GM03348 (cell line): ENCODE measurements at places on chromosomes 1 and 21.

DNA sequence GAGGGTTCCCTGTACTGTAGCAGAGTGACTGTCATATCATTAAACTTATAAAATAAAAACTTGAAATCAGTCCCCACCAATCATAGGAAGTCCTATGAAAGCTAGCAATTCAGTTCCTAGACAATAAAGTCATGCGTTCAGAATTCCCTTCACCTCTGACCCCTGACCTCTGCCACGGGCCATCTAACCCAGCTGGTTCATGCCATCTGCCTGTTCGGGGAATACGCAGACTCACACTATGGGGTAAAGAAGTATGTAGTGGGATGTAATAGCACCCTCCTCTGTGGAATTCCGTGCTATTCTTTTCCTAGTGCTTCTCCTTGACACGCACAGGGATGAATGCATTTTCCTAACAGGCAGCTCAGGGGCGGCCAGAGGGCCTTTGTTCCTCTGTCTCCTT lies 2.1 kb downstream of the GSTM4 start:
- no peak for DNase-seq

DNA sequence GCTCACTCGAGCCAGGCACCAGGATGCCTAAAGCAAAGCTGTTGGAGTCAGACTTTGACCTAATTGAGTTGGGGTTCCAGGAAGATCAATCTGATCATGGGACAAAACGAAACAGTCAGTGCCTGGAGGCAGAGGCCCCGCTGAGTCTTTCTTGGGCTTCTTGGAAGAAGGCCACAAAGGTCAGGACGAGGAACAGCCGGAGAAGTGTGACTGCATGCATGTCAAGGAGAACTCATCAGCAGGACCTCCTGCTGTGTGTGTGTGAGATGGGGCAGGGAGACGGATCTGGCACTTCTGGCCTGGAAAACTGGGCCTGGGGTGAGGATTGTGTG lies 190.8 kb downstream of the CAMTA1 start:
- DNase-seq = no peak

GRCh38 chr1:31869449-31869848 lies 53.6 kb upstream of the SPOCD1 start:
- DNase-seq = no peak

DNA sequence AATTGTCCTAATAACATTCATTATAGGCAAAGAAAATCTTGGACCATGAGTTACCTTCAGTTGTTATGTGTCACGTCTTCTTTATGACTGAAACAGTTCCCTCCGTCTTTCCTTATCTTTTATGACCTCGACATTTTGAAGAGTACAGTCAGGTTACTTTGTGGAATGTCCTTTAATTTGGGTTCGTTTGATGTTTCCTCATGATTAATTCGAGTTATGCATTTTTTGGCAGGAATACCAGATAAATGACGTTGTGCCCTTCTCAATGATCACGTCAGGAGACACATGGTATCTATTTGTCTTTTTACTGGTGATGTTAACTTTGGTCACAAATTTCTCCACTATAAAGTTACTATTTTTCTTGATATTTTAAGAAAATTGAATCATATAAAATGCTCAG lies 17.3 kb upstream of the KLF17 start:
- no peak for DNase-seq

DNA sequence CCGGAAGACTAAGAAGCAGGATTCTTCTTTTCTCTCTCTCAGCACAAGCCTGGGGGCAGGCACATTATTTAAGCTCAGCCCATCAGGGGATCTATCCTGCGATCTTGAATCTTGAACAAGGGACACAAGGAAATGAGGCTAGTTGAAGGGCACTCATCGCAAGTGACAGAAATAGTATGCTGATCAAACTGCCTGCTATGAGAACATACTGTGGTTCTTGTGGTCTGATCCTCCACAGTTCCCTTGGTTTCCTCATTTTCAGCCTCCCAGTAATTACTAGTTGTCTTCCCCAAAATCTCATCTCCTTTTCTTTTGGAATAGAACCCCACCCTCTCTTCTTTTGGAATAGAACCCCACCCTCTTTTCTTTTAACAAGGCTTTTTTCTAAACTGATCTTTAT lies 6.5 kb downstream of the ANKRD45 start:
- no peak for DNase-seq

DNA sequence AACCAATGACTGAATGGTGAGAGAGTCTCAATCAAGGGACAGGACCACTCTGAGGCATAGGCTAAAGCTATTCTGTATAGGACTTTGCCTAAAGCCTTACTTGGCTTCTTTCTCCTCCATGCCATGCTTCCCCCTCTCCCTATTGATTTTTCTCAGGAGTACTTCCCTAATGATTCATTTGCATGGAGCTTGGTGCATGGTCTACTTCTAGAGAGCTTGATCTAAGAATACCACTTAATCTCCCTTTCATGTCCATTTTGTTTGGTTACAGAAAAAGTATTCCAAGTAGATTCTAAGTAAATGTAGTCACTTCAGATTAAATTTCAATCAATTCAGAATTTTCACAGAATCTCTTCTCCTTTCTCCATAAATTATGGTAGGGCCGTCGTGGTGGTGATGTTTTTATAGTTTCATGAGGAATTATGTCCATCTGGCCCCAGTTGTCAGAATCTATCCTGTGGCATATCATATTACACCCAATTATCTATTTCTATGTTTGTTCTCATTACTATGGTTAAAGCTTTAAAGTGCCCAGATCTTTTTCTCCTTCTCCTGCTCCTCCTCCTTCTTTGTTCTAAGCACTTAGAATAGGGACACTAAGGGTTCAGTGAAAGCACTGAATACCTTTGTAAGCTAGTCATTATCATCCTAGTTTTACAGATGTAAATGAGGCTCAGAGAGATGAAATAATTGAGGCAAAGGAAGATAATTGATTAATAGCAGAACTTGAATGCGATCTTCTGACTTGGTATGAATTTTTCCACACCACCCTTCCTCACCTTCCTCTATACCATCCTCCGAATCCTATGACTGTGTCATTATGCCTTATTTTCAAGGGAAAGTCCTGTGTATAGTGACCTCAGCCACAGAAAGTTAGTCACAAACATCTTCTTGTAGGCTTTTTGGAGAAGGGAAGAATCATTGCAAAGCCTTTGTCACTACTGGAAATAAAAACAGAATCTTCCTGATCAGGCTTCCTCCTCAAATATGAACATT lies 85.6 kb upstream of the ZRANB2 start:
- no peak for DNase-seq

DNA sequence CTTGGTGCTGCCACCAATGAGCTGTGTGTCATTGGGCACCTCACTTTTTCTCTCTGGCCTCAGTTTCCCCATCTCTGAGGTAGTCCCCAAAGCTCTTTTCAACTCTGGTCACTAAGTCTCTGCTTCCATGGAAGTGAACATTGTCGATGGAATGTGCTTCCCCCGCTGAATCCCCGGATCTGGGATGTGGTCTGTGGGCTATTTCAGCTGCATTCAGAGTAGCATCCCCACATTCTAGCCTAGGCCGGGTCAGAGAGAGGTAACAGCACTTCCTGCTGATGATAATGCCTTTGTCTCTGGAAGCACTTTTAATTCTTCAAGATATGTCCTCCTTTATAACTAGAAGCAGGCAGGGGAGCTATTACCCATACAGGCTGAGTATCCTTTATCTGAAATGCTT lies 29.8 kb downstream of the RASSF5 start:
- DNase-seq = no peak

- DNase-seq = no peak
Measured at GRCh38 chr1:167683641-167684502, 37.9 kb upstream of the MPZL1 start.

DNA sequence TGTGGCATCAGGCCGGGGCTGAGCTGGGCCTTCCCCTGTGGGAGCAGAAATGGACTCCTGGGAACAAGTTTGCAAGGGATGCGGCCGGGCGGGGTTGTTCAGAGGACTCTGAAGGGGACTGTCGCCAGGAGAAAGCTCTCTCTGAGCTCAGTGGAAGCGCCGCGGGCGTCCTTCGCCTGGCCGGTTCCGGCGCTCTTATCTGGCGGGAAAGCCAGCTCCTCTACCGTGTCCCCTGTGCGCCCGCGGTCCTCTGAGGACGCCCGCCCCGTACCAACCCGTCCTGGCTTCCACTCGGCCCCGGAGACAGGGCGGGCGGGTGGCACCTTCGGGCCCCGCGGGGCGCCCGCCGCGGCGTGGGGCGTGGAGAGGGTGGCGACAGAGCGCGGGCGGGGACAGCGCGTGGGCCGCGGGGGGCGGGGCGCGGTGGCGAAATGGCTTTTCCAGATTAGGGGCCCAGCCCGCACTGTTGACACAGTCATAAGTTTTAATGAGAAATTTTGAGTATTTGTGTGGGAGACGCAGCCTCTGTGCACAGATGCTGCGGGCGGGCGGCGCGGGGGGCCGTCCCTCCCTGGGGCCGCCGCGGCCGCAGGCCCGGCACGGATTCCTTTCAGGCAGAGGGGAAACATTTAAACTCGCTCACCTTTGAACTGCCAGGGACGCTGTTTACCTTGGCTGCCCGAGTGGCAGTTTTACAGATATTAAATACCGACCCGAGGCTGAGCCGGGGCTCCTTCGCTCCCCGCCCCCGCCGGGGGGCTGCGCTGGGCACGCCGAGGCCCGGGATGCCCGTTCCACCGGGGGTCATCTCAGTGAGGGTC lies 70.2 kb downstream of the FOXD2 start:
- DNase-seq = peak; percentile 40

DNA sequence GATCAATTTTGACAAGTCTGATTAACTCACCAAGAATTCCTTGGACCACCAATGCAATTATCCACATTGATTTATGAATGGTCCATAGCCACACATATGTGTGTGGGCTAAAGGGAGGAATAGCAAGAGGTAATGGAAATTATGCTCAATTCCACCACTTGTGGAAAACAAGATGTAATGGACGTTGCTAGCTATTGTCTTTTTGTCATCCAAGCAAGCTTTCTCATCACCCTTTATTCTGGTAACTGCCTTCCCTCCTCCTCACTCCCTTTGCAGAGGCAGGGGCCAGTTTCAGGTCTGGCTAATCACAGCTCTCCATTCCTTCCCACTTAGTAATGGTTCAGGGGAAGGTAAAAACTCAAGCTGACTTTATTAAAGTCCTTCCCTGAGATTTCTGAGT lies 24.7 kb upstream of the RAB3GAP2 start:
- DNase-seq = peak; percentile 16

- peak; percentile 84 for DNase-seq
Measured at GRCh38 chr21:45590246-45590725, 48.0 kb upstream of the SLC19A1 start.

- DNase-seq = no peak
Measured at GRCh38 chr21:15966651-15967050, 236.9 kb downstream of the USP25 start.

DNA sequence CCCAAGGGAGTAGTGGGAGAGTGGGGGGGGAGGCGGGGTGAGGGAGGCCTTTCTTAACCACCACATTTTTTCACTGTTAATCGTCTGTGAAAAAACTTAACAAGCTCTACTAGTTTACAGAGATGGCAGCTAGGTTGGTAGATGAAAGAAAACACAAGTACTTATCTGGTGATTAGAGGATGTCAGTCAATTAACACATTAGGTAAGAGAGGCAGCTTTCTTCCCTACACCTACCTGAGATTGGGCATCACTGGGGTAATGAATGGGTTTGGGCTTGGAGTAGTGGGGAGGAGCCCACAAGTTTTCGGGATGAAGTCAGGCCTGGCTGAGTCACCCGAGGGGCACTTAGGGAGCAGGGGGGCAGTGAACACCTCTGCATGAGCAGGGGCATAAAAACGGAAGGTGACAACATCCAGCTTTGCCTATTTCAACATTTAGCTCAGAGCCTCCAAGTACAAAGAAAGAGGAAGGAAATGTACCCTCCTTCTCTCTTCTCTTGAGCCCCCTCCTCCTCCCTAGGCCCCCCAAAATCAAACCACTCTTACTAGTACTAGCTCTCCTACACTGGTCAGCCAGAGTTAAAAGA lies 2.5 kb downstream of the LBR start:
- DNase-seq = peak; percentile 39

DNA sequence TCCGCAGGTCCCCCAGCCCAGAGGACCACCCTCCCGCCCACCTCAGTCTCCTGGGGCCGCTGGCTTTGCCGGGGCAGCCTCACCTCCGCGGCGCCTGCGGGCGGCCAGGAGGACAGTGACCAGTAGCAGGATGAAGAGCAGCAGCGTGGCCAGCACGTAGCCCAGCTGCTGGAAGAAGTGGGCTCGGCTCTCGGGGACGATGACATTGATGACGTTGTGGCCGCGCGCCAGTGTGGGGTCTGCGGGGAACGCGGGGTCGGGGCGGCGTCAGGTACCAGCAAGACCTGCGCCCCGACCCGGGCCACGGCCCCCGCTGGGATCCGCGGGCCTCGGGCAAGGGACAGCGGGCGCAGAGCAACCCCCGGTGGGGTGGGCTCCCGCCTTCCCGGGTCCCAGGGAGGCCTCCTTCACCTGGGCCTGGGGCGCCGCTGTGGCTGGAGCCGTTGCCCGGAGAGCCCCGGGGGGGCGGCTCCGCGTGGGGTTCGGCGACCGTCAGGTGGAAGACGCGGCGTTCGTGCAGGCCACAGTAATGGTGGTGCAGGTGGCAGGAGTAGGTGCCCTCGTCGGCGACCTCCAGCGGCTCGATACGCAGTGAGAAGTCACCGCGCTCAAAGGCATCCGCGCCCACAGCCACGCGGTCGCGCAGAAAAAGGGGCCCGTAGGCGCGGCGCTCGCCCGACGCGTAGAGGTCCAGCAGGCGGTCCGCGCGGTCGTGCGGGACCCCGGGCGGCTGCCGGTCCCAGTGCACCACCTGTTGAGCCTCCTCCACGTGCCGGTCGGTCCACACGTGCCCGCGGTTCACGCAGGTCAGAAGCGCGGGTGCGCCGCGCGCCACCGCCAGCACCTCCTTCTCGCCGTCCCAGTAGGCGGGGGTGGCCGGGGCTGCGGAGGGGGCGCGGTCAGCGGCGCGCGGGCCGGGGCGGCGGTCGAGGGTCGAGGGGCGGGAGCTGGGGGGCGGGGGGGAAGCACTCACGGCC lies 3.8 kb downstream of the MXRA8 start:
- DNase-seq = no peak

DNA sequence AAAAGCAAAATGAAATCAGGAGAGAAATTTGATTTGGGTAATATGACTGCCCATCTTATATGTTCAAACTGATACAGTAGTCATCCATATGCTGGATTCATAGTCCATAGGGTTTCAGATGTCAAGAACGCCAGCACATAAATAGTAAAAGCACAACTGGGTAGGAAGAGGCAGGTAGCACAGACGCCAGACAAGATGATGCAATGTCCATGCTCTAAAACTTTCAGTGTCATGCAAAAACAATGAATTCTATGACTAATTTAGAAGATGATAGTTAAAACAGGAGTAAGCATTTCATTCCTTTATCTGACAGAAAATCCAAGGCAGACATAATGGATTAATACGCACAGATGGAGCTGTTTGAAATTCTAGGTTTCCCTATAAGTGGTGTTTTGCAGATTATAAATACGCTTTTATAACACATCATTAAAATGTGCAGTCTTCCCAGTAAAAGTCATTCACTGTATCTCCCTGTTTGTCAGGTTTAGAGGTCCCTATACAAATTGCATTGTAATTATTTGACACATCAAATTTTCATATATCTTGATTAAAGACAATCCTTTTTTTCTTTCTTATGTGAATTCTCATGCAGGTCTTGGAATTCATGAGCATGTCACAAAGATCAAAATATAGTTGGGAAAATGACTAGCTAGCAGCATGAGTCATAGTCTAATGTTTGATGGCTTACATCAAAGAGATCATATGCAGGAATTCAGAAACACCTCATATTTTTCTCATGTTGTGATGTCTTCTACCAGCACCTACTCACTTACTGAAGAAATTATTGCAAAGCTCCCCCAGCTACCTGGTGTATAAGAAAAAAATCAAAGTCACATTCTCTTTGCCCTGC lies 139.9 kb downstream of the DSCAM start:
- no peak for DNase-seq

GRCh38 chr1:32972814-32973428 lies 8.3 kb upstream of the RNF19B start:
- peak; percentile 77 for DNase-seq
